Fibroblast of skin of right biceps (primary cell): ENCODE measurements at places on chromosomes 11 and 22.

DNA sequence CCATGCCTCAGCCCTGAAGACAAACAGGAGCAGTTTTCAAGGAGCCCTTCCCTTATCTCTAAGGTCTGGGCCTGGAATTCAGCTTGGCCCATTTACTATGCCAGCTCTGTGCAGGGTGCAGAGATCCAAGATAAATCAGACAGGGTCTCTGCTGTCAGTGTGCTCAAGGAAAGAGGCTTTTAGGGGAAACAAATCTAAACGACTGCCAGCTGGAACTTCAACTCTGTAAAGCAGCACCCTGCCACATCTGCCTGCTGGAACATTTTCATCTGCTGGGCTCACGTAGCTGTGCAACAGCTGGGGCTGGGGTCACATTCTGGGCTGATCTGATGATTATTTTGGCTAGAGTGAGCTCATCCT is 19.8 kb upstream of the EHF start:
- no peak for DNase-seq

GRCh38 chr11:121488170-121488569 is 35.4 kb upstream of the SORL1-AS1 start:
- no peak for DNase-seq

GRCh38 chr11:87020764-87021365 is 16.9 kb upstream of the TMEM135 start:
- DNase-seq = no peak

DNA sequence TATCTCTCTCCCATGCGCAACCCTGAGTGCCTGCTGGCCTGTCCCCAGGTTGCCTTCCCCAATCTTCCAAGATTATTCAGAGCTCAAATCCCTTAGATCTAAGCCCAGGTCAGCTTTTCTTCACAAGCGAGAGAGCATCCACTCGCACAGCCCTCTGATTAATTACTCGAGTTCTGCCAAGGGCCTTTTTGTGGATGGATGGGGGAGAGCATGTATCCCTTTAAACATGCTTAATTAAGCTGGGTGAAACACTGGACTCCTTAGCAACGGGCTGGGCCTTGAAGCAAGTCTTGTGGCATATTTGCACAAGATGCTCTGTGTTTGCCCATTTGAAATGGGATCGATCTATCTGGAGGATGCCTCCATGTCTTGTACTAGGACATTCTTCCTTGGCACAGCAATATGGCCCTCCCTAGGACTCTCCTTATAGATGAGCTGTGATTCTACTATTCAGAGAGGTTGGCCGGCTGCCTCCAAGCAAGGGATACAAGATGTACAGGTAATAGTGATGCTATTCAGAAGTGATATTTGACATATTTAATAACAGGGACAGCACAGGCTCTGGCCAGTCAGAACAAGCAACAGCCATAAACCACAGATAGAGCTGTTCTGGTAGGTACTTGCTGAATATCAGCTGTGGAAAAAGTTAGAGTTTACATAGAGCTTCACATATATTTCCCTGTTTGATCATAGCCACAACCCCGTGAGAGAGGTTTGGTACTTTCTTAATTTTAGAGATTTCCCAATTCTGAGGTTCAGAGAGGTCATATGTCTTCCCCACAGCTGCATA is 125.6 kb downstream of the CSNK2A3 start:
- no peak for DNase-seq

DNA sequence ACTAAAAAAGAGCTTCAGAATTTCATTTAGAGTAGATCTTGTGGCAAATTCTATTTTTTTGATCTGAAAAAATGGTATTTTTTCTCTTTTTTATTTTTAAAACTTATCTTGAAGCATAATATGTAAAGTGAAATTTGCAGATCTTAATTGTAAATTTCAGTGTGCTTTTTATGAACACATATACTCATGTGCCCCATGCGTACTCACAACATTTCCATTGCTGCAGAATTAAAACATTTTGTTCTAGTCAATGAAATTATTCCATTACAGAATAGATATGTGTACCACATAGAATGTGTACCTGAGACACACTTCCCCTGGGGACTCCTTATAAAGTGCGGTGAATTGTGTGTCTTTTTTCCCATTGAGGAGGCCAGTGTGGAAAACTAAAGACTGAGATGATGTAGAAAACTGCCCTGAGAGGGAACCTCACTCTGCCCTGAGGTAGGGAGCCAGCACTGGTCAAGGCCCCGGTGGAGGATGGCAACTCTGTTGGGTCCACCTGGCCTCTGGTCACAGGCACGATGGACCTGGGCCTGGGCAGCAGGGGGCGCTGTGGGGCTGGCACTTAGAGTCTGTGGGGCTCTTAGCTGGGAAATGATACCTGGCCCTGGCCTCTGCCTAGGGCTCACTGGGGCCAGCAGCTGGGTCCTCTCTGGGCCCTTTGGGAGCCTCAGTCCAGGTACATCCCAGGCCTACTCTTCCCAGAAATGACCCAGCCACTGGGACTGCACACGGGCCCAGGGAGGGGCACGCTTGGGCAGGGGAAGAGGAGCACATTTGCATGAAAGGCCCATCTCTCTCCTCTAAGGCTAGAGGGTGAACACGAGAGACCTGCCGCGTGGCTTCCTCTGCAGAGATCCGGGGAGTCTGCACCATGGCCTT is 77.9 kb upstream of the TOP3B start:
- DNase-seq = peak; percentile 11

DNA sequence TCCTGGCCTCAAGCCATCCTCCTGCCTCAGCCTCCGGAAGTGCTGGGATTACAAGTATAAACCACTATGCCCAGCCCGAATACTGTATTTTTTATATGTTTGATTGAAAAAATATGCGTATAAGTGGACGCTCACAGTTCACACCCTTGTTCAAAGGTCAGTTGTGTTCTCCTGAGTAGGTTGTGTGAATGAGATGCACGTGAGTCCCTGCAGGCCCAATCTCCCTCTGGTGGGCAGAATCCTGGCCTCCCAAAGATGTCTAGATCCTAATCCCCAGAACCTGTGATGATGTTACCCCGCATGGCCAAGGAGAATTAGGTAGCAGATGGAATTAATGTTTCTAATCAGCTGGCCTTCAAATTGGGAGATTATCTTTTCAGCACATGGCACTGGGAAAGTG is 41.9 kb downstream of the CTTN start:
- no peak for DNase-seq

- no peak for DNase-seq
These were observed 1044.7 kb downstream of the BRD1 start for GRCh38 chr22:48782811-48783511.

DNA sequence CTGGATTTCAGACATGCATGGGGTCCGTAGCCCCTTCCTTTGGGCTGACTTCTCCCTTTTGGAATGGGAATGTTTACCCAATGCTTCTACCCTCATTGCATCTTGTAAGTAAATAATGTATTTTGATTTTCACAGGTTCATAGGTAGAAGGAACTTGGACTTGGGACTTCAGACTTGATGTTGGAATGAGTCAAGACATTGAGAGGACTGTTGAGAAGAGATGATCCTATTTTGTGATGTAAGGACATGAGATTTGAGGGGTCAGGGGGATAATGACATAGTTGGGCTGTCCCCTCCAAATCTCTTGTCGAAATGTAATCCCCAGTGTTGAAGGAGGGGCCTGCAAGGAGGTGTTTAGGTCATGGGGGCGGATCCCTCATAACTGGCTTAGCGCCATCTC is 933 bp upstream of the KRTAP5-10 start:
- no peak for DNase-seq

- peak; percentile 35 for DNase-seq
These were observed 25.6 kb upstream of the TH start for GRCh38 chr11:2196970-2197770.

DNA sequence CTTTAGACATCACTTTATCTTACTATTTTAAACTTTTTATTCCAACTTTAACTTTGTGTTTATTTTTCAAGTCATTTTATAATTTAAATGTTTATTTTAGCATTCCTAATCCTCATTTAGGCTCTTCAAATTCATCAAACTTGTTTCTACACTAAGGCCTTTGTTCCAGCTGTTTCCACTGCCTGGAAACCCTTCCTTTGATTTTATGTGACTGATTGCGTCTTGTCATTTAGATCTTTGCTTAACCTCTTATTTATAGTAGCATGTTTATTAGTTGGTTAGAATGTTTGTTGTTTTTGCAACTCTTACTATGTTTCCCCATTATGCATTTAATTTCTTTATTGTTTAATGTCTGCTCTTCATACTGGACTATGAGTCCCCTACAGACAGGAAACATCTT is 132.0 kb downstream of the FAM181B start:
- no peak for DNase-seq

DNA sequence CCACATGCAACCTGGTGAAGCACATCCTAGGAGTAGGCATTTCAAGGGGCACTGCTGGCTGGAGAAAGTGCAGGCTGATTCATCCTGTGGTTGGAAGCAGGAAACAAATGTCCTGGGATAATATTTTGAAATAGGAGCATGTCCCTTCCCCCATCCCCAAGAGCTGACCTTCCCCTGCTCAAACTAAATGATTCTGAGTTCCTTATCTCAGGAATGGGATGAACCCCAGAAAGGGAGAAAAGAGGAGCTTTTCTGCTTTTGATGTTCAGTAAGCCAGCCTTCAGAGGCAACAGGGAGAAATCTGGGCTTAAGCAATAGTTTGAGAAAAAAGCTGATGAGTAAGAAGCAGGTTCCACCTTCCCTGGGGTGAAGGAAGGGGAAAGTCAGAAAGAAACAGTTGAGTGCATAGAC is 19.5 kb upstream of the SPON1 start:
- peak; percentile 49 for DNase-seq

GRCh38 chr22:21632237-21632895 is at the start of gene CCDC116:
CCDC116 (plus strand) TSS chr22:21632760; CDS start chr22:21633182, 422 bp downstream.
- DNase-seq = peak; percentile 16

GRCh38 chr11:6746086-6746618 is 25.6 kb downstream of the OR2AG2 start:
- DNase-seq = no peak

DNA sequence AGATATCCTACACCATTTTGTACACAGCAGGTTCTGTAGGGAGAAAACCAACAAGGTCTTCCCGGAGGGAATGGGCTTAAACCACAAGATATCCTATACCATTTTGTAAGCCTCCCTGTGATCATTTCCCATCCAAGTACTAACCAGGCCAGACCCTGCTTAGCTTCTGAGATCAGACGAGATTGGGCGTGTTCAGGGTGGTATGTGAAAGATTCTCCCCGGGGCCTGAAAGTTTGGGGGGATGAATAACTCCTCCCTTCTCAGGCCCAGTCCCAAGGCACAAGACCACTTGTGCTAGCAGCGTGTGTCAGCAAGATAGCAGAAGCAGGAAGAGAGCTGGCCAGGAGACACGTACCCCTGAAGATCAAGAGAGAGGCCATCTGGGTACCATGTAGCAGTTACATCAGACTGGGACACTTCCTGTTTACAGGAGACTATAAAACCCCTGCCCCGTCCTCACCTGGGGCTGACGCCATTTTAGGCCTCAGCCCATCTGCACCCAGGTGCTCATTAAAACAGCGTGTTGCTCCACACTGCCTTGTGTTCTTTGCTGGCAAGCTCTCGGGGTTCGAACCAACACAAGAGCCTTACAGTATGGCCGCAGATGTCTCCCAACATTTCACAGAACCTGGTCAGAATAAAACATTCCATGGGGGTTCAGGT is 17.3 kb downstream of the MIF start:
- no peak for DNase-seq

GRCh38 chr11:8545698-8546366 is 48.2 kb downstream of the STK33 start:
- DNase-seq = no peak

GRCh38 chr11:33553486-33553885 is 147.1 kb downstream of the C11orf91 start:
- peak; percentile 42 for DNase-seq

DNA sequence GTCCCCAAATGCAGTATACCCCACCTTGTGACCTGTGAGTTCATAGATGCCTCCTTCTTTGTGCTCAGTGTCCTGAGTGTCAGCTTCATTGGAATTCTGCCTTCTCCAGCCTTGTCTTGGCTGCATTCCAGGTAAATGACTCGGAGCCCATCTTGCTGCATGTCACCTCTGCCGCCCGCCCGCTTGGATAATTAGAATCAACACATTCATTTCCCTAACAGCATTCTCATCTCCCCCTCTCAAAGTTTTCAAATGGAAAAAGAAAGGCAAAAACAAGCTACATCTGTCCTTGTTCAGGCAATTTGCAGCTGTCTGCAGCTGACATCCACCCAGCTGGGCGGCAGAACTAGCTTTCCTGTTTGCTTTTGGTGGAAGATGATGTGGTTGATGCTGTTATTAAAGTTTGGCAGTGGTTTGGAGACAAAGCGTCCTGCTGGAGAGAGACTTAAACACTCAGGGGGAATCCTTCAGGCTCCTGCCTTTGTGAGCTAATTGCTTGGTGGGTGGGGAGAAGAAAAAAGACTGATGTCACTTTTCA is 198.8 kb upstream of the SEZ6L start:
- DNase-seq = no peak

- DNase-seq = no peak
These were observed 214.7 kb upstream of the SYN3 start for GRCh38 chr22:33272871-33273270.

GRCh38 chr11:70220920-70221319 is 17.8 kb downstream of the FADD start:
- peak; percentile 35 for DNase-seq

DNA sequence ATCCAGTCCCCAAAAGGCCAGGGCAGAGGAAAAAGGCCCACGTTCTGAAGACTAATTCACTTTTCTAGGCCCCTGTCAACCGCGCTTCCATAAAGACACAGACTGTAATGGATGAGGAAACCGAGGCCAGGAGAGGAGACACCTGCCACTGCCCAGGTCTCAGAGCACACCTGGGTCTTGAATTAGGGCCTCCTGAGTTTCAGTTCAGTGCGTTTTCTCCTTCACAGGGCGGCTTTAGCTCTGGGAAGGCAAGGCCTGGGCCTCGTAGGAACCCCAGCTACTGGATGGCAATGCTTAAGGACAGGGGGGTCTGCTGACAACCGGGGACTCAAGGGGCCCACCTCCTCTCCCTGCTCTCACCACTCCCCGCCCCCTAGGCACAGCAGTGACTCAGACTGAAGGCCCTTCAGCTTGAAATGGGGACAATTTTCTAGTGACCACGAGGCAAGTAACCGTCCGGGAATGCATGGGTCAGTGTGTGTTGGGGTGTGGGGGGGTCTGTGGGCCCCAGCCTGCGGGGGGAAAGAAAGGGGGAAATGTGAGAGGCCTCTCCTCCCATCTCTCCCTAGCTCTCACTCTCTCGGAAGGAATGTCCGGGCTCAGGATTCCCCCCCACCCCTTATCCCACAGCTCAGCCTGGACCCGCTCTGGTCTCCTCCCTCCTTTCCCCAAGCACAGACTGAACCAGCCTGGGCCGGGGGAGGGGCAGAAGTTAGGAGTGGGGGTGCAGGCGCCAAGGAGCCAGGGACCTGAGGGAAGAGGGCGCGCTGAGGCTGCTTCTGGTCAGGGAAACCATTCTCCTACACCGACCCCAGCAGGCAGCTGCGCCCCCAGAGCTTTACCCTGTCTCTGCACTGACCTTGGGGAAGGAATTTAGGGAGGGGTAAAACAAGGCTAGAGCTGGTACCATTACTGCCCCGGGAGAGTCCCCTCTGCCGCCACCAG is 17.2 kb downstream of the CREB3L1 start:
- peak; percentile 99 for DNase-seq

- DNase-seq = no peak
These were observed 26.3 kb downstream of the PTDSS2 start for GRCh38 chr11:476416-476815.

- DNase-seq = no peak
These were observed 97.9 kb upstream of the NCAM1 start for GRCh38 chr11:112863305-112863704.

GRCh38 chr22:25696763-25697162 is 45.2 kb upstream of the MYO18B start:
- no peak for DNase-seq

GRCh38 chr11:33269822-33270221 is 12.6 kb downstream of the HIPK3 start:
- no peak for DNase-seq
